ENCODE measurements at places on chromosomes 16 and 17.
A peak's percentile ranks its signal among the peaks of the same experiment; 100 is the strongest.

DNA sequence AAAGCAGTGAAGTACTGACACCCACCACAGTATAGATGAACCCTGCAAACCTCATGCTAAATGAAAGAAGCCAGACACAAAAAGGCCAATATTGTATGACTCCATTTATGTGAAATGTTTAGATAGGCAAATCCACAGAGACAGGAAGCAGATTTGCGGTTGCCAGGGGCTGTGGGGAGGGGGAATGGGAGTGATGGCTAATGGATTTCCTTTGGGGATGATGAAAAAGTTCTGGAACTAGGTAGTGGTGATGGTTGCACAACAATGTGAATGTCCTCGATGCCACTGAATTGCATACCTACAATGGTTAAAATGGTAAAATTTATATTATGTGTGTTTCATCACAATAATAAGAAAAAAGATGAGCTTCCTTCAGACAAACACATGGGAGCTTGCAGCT lies 28.4 kb upstream of the WFIKKN2 start:
- no peak for DNase-seq

GRCh38 chr17:75001915-75002843 lies 10.3 kb upstream of the MRPL58 start:
- DNase-seq, result no peak

- DNase-seq, result no peak
Measured at GRCh38 chr16:24336491-24336890, 80.4 kb downstream of the CACNG3 start.

DNA sequence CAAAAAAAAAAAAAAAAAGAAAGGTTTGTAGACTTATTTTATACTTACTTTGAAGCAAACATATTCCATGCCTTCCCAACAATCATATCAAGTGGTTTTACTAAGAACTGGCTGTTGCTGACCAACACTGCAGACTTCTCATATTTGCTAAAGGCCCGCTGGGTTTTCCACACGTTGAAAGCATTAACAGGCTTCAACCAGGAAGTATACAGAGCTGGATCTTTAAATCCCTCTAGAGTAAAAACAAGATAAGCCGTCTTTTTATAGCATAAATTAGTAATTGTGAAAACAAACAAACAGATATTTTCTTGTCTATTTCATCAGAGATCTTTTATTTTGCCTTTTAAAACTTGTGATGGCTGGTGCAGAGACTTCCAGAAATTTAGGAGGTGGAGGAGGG lies 29.1 kb downstream of the TUBD1 start:
- DNase-seq, result no peak

- no peak for DNase-seq
Measured at GRCh38 chr17:43966276-43966675, 12.5 kb upstream of the PYY start.

DNA sequence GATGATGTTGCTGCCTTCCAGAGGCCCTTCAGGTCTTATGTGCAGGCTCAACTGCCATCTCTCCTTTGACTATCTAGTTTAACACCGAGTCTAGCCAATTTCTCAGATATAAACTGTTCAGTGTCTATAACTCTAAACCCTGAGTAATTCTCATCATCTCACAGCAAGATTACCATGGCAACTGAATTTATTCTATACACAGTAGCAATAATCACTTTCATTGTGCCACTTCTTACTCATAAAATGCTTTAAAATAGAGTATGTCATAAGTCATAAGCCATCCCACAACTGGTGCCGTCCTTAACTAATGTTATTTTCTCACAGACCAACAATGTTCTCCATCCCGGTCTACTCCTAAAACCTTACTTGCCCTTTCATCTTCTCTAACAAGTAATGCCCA lies 45.0 kb downstream of the SYNRG start:
- DNase-seq, result no peak

GRCh38 chr16:56199164-56199563 lies 7.9 kb downstream of the GNAO1 start:
- DNase-seq, result no peak

DNA sequence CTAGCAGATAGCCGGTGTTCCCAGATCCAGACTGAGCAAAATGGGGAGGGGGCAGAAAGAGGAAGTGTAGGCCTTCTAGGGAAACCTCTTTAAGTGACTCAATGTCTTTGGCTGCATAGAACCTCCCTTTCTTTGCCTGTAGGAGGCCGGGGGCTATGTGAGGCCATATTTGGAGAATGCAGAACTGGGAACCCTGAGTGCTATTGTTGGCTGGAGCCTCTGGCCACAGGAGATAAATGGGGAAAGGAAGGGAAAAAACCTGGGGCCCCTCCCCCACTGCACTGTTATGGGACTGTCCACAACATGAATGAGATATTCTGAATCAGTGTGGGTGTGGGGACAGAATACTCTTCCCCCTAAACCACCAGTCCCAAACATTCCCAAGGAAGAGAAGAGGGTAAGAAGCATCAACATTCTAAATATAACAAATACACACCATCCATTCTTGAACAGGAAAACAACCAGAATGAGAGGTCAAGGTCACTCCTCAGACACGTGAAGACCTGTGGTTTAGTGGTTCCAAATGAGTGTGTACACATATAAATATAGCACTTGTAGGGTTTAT lies 2.4 kb downstream of the VPS25 start:
- DNase-seq, result no peak

- DNase-seq, result no peak
Measured at GRCh38 chr17:47276868-47277267, 23.2 kb downstream of the ITGB3 start.

GRCh38 chr17:29880031-29880430 lies 50.0 kb downstream of the SSH2 start:
- DNase-seq, result no peak

DNA sequence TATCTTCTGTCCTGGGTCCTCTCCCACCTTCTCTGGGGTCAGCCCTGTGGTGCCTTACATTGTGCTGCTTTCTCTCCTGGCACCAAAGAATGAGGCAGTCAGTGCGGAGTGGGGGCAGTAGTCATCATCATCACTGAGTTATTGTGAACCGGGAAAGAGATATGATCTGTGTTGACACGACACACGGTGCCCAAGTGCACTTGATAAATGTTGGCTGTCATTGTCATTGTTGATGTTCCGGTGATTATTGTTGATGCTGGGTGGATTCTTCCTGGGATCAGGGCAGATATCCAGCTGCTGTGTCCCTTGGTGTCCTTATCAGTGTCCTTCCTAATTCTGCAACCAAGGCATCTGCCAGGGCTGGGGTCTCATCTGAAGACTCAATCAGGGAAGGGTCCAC lies 121.7 kb downstream of the ABCC6 start:
- no peak for DNase-seq

DNA sequence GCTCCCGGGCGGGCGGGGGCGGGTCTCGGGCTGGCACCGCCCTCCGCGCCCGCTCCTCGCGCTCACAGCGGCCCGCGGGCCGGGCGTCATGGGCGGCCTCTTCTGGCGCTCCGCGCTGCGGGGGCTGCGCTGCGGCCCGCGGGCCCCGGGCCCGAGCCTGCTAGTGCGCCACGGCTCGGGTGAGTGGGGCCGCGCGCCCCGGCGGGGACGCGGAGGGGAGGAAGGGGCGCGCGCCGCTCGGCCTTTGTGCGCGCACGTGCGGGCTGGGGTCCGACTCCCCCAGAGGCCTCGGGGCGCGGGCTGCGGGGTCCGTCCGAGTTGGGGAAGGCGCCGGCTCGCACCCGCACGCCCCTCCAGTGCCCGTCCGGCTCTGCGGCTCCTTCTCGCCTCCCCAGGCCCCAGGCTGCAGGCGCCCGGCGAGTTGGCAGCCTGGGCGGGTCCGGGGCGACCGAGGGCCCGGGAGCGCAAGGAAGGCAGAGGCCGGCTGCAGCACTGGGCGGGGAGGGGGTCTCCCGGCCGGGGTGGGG lies at the start of gene NME4:
Gene NME4, plus strand, starts transcription at position 65 of the 527 bp plus-strand sequence. Its CDS starts 24 bp downstream, at position 89.
- no peak for DNase-seq

DNA sequence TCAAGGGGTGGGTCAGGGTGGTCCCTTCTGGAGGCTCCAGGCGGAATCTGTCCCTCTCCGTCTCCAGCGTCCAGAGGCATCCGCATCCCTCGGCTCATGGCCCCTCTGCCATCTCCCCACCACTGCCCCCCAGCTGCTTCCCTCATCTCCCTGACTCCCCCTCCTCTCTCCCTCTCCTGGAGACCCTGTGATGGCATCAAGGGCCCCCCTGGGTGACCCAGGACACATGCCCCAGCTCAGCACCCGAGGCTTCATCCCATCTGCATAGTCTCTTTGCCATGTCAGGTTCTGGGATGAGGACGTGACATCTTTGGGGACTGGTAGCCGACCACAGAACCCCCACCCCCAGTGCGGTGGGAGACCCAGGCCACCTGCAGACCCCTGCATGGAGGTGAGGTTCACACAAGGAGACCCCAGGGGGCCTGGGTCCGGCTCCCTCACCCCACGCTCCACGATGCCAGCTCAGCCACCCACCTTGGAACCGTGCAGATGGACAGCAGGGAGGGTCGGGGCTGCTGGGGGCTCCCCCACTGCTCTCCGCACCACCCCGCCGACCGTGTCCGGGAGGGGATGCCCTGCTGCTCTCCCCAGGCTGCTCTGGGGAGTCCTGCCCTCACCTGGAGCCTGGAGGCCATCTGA lies 3.8 kb downstream of the SECTM1 start:
- no peak for DNase-seq

- DNase-seq, result no peak
Measured at GRCh38 chr16:4676831-4677230, 16.5 kb upstream of the NUDT16L1 start.

- DNase-seq, result no peak
Measured at GRCh38 chr17:41150026-41150425, 401 bp upstream of the KRTAP4-5 start.

GRCh38 chr17:64591944-64592343 lies 70.2 kb downstream of the SMURF2 start:
- no peak for DNase-seq

DNA sequence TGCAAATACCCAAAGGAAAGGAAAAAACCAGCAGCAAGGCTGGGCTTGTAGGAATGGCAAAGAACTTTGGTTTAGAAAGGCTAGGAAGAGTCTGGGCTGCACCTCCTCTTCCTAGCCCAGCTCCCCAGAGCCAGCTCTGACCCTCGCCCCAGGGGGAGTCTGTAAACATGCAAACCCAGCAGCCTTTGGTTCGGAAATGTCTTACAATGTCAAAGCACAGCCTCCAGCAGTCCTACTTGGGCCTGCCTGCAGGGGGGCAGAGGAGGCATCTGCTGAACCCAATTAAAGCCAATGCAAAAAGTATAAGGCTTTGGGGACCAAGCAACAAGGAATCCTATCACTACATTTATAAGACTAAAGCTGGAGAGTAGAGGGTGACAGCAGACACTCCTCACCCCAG lies 5.0 kb upstream of the FTSJ3 start:
- DNase-seq, result no peak

DNA sequence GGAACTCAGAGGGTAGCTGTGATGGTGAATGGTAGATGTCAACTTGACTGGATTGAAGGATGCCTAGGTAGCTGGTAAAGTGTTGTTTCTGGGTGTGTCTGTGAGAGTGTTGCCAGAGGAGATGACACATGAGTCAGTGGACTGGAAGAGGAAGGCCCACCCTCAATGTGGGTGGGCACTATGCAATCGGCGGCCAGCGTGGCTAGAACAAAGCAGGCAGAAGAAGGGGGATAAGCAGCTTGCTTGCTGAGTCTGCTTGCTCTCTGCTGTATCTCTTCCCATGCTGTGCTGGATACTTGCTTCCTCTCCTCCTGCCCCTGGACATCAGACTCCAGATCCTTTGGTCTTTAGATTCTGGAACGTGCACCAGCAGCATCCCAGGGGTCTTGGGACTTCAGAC lies 128.1 kb downstream of the AIPL1 start:
- no peak for DNase-seq

GRCh38 chr16:138049-138417 lies 440 bp downstream of the NPRL3 start:
- peak; percentile 27 for DNase-seq

- DNase-seq, result peak; percentile 39
Measured at GRCh38 chr17:55273579-55274354, 9.0 kb downstream of the HLF start.

GRCh38 chr17:6195123-6195522 lies 124.9 kb downstream of the WSCD1 start:
- no peak for DNase-seq

- no peak for DNase-seq
Measured at GRCh38 chr17:6134721-6135120, 64.5 kb downstream of the WSCD1 start.

- no peak for DNase-seq
Measured at GRCh38 chr16:51996516-51996915, 550.4 kb downstream of the TOX3 start.

DNA sequence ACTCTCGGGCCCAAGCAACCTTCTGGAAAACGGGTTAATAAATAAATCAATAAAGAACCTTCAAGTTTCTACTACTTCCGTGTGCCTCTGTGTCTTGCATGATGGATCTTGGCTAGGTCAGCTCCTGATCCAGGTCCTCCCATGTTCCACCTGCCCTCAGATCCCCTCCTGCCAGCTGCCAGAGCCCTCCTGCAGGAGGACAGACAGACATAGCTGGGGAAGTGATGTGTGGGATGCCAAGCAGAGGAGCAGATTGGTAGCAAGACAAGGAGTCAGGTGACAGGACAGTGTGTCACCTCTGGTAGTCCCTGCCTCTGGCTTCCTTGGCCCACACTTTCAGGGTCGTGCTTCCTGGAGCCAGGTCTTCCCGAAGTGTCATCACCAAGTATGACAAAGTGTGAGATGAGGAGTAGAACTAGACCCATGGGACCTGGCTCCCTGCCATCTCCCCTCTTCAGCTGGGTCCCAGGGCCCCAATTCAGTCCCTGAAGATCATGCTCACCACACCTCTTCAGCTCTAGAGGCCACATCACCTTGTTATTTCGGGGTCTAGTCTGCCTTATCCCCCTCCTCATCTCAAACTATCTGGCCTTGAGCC lies 1.0 kb upstream of the EPN3 start:
- no peak for DNase-seq

GRCh38 chr16:29910819-29911675 lies 10.8 kb downstream of the ASPHD1 start:
- DNase-seq, result no peak

- peak; percentile 21 for DNase-seq
Measured at GRCh38 chr17:48335858-48336500, 94.0 kb downstream of the SKAP1 start.

GRCh38 chr16:26598998-26599784 lies 467.5 kb upstream of the C16orf82 start:
- no peak for DNase-seq

GRCh38 chr17:2897605-2898004 lies 101.4 kb downstream of the RAP1GAP2 start:
- DNase-seq, result no peak

GRCh38 chr16:27595475-27595874 lies 45.5 kb downstream of the KATNIP start:
- no peak for DNase-seq
